Stimulated activated CD4-positive, alpha-beta T cell treated with anti-CD3 and anti-CD28 coated beads, TNF-alpha, amount 100 ng/mL, for 48 hours (primary cell): ENCODE measurements at places on chromosomes 4 and X.

- DNase-seq, result no peak
These were observed 49.5 kb upstream of the SETD7 start for GRCh38 chr4:139605516-139605915.

DNA sequence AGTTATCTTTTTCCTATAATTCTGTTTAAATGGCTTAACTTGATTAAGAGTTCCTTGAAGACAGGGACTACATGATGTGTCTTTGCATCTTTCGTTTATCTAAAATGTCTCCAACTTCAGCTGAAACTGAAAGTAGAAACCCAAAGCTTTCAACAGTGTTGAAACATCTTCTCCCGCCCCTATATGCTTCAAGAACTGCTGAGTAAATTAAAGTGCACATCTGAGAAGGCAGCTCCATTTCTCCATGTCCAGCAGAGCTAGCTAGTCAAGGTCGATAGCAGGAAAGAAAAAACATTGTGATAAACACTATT, 185.7 kb upstream of the TBL1X start:
- no peak for DNase-seq

DNA sequence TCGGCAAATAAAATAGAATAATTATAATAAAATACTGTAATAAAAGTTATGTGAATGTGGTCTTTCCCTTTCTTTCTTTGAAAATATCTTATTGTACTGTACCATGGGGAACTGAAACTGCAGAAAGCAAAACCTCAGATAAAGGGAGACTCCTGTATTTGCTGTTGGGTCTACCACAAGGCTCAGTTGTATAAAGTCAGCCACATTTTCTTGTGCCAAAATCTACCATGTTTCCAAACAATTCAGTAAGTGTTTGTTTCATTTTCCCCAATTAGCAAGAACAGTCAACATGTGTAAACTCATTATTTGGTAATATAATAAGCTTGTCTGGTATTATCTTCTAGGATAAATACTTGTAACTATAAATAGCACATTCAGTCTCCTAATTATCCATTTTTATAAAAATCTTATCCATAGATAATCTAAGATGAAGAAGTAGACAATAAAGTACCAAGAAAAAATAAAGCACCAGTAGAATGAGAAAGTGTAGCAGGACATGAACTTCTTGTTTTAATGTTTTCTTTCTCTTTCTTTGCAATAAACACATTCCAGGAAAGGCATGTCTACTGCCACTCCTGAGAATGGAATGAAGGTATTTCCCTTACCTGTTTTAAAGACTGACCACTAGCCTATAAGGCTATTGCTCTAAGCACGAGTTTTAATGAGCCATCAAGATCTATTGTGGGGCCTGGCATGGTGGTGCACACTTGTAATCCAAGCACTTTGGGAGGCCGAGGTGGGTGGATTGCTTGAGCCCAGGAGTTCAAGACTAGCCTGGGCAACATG, 15.0 kb upstream of the OTUD4 start:
- no peak for DNase-seq

DNA sequence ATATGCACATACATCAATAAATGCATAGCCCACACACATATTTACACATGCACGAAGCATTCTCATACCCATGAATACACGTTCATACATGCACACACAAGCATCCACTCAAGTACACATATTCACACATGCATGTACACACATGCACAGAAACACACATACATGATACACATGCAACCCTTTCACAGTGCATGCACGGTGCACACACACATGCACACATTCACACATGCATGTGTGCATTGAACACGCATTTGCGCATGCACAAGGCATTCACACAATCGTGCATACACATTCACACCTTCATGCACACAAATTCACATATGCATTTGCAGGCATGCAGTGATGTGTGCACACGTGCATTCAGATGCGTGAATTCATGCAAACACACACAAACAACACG, 324.5 kb downstream of the DHRSX start:
- DNase-seq, result no peak

GRCh38 chrX:55099162-55099561, 10.3 kb downstream of the PAGE2 start:
- DNase-seq, result no peak

GRCh38 chr4:185298728-185299430, 89.5 kb downstream of the SNX25 start:
- DNase-seq, result no peak

GRCh38 chr4:121030131-121030530, 42.2 kb downstream of the NDNF start:
- DNase-seq, result no peak

DNA sequence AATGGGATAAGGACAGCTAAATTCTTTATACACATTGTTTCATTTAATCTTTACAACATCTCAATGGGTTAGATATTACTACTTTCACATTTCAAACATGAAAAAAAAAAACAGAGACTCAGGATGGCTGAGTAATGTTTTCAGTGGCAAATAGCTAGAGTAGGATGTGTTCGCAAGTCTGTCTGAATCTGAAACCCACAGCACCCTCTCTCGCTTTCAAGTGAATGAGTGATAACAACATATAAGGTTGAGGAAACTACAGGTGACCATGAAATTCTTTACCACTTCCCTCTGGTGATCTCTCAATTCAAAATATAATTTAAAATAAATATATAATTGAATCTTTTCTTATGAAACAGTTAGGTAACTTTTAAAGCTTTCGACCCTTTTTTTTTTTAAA, 162.6 kb downstream of the PRR32 start:
- DNase-seq, result no peak

DNA sequence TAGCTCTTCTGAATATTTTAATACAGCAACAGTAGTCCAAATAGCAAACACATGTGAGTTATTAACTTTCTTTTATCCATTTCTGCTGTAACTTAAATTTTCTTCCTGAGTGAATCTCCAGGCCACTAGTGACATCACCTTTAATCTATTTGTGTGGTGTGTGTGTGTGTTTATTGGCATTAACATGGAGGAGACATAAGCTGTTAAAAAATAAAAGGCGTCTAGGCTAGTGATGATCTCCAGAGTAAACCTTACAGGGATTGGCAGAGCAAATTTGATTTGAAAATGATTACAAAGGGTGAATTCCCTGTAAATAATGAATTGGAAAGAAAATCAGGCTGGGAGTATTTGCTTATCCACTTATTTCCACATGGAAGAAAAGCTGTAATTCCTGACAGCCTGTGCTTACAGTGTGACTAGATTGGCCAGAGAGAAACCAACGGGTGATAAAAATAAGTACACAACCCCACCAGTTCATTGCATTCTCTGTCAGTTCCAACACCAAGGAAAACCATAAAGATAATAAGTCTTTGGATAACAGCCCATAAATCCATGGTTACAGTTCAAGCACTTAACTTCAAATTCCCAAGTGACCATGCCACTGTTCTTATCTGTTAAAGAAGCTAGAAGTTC, 186.1 kb downstream of the ENOX2 start:
- no peak for DNase-seq

- no peak for DNase-seq
These were observed 93.2 kb downstream of the WFS1 start for GRCh38 chr4:6362896-6363295.

DNA sequence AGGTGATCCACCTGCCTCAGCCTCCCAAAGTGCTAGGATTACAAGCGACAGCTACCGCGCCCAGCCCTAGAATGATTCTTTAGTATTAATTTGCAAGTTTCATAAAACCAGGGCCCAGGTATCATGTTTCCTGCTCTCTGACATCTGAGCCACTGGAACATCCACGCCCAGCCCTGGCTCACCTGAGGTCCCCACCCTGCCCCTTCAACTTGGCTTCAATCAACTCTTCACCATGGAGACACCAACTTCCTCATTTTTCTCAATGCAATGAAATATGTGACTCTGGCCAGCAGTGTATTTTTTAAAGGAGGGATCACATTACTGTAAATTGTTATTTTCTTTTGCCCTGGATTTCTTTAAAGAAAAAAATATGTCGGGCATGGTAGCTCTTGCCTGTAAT, 3.9 kb downstream of the PRSS12 start:
- no peak for DNase-seq

GRCh38 chr4:110163327-110164069, 34.9 kb downstream of the ELOVL6 start:
- DNase-seq, result no peak

- no peak for DNase-seq
These were observed 155.0 kb upstream of the MAP3K15 start for GRCh38 chrX:19670321-19670750.

DNA sequence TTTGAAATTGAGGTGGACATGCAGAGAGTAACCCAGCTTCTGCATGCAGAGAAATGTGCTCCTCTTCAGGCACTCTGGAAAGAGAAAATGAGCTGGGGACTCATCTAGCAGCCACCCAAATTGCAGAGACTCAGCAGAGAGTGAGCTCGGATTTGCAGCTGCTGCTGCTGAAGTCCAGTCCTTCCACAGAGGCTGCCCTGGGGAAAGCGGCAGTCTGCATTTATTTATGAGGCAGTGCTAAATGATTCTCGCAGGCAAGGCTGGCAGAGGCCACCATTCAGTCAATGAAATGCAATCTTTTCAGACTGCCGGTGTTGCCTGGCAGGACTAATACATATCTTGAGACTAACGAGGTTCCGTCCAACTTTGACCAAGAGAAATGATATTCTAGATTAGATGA, 404.8 kb downstream of the NLGN4X start:
- no peak for DNase-seq

DNA sequence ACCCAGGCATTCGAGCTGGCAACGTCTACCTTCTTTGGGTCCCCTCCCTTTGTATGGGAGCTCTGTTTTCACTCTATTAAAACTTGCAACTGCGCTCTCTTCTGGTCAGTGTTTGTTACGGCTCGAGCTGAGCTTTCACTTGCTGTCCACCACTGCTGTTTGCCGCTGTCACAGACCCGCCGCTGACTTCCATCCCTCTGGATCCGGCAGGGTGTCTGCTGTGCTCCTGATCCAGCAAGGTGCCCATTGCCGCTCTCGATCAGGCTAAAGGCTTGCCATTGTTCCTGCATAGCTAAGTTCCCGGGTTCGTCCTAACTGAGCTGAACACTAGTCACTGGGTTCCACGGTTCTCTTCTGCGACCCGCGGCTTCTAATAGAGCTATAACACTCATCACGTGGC, 183.5 kb upstream of the GALNTL6 start:
- DNase-seq, result no peak
